AML-193 (cell line): ENCODE measurements at places on chromosomes 11 and 22.
A peak's percentile ranks its signal among the peaks of the same experiment; 100 is the strongest.

DNA sequence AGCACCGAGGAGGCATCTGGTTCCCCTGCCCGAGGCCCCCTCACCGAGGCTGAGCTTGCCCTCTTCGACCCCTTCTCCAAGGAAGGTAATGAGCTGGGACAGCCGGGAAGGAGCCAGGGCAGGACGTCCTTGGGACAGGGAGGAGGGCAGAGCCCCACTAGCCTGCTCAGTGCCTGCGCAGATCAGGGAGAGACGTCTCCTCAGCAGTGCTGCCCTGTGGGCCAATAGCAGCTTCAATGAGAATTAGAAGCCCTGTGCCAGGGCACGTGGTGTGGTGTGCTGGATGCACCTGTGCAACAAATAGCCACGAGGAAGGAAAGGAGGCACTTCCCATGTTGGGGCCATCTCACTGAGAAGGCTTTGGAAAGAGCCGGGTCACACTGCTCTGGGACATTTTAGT is 5.4 kb upstream of the SAC3D1 start:
- no peak for DNase-seq

GRCh38 chr11:123195188-123196059 is at the start of gene CLMP:
Gene CLMP, minus strand, starts transcription at chr11:123195248. Its CDS starts 308 bp downstream, at chr11:123194940.
- no peak for DNase-seq

DNA sequence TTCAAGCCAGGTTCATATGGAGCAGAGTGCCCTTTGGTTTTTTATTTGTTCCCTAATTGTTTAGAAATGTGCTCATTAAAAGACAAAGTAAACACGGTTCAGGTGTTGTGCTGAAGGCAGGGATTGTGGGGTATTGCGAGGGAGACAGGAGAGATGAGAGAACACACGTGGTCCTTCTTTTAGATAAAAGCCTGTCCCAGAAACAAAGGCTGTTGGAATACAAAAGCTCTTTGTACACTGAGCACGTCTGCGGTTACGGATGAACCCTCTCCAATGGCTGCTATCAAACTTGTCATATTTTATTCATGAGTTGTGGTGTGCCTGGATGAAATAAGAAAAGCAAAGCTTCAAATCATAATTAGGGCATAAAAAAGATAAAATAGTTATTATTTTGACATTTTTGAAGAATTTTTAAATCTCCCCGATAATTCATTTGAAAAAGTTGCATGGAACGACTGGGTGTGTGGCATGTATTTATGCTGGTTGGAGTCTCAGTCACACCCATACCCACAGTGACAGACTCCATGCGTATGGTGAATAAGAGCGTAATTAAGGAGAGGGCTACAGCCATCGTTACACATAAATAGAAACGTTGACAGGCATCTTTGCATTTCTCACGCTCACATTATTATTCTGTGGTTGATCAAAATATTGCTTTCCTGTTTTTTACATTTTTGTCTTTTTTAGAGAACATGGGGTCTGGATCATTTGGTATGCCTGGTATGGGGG is 92.9 kb downstream of the NELL1 start:
- DNase-seq = no peak

DNA sequence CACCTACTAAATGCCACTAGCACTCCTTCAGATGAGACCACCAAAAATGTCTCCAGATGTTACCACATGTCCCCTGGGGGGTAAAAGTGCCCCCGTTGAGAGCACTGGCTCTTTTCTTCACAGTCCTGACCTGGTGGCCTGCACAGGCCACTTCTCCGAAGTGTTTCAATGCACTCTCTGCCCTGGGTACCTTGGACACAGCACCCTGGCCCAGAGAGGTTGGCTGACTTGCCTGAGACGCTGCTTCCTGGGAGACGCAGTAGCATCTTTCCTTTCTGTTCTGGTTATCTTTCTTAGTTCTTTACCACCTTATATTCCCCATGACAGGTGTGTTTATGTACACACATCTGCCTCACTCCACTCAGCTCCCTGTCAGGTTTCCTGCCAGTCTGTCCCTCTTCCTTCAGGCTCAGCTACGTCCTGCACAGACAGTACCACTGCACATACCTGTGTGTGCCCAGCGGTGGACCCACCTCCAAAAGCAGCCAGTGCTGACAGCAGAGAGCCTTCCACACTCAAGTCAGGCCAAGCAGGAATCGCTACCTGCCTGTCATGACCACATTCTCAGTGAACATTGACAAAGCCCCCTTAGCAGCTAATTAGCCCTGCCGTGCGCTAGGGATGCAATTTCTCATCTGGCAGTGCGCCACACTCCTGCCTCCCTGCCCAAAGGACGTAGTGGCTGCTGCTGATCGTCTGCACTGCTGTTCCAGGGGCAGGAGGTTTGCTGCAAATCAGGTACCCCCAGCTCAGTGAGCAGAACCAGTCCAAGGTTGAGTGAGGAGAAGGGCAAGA is 39.0 kb downstream of the FAM83F start:
- no peak for DNase-seq

- no peak for DNase-seq
Measured at GRCh38 chr11:80620867-80621266, 1180.0 kb upstream of the TENM4 start.

DNA sequence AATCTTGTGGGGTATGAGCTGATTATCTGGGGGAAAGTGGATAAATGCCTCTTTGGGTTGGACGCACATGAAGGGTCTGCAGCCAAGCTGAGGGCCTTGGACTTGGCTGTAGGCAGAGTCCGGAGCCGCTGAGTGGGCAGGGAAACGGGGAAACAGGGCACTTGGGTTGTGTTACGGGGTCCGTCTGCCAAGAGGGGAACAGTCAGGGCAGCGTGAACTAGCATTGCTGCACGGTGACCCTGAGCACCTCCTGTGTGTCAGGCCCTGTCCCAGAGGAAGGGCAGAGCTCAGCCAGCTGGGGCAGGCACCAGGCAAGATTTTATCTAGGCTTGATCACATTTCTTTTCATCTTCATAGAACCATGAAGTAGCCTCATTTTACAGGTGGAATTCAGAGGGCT is 11.9 kb downstream of the FAM83F start:
- DNase-seq = no peak

GRCh38 chr22:20430720-20431510 is 6.7 kb downstream of the SCARF2 start:
- DNase-seq = peak; percentile 34

GRCh38 chr11:107708792-107709191 is 3.1 kb downstream of the SLN start:
- DNase-seq = no peak

- no peak for DNase-seq
Measured at GRCh38 chr22:50630376-50630775, 2.4 kb upstream of the ARSA start.

DNA sequence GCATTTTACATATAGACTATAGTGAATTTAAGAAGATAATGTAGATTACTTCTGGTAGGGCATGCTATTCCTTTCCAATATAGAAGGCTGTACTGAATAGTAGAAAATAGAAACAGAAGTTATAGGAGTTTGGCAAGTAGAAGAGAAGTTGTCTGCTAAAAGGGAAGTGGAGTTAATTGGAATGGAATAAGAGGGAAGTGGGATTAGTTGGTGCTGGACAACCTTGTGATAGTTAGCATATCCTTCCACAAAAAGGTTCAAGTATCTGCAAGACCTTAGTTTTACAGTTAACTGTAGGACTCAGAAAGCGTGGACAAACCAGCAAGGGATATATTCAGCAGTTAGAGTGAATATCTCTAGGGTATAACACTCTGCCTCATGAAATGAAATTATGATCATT is 185.5 kb downstream of the SWAP70 start:
- no peak for DNase-seq

DNA sequence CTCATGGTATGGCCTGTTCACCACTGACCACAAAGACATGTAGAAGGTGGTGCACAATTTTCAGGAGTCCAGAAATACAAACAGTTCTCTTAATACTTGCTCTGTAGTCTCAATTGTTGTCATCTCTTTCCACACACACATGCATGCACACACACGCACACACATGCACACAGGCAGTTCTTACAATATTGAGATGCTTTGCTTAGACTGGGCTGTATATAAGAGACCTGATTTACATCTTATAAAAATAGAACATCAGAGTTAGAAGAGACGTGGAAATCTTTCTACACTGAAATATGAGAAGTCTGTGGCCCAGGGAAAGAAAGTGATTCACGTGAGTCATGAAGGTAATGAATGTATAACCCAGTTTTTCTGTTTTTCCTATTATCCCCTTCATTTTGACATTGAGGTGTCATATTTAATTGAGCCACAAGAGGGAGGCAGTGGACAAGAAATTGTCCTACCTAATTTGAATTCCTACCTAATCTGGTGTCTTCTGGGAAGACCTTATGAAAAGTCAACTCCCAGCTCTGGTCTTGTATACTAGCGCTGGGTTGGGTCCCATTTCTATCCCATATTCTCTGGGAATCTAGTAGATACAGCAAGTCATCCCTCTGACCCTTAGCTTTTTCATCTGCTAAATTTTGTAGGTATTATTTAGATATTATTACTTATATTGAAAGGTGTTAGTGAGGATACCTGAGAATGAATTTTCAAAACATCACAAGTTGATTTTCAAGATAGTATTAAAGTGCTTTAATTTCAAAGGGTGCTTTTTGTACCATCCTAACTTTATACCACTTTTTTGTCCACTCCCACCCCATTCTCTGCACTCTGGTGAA is 14.9 kb upstream of the MS4A4A start:
- DNase-seq = peak; percentile 15

DNA sequence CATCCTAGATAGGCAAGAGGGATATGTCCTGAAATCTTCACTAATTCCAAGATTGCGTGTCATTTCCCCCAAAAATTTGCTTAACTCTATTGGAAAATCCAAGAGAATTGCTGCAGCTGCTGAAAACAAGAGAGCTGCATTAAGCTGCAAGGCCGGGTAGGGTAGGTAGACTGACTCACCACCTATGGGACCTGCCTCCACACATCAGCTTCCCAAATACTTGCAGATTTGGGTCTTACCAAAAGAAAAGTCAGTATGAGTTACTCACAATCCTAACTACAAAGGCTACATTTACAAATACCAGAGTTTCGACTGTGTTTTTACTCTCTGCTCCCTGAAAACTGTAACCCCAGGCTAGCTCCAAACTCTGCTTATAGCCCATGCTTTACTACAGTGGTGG is 142.5 kb upstream of the TEAD1 start:
- no peak for DNase-seq

- DNase-seq = no peak
Measured at GRCh38 chr11:12678092-12678491, 3.9 kb downstream of the TEAD1 start.

- DNase-seq = no peak
Measured at GRCh38 chr22:36815558-36816338, 1.1 kb downstream of the PVALB start.

DNA sequence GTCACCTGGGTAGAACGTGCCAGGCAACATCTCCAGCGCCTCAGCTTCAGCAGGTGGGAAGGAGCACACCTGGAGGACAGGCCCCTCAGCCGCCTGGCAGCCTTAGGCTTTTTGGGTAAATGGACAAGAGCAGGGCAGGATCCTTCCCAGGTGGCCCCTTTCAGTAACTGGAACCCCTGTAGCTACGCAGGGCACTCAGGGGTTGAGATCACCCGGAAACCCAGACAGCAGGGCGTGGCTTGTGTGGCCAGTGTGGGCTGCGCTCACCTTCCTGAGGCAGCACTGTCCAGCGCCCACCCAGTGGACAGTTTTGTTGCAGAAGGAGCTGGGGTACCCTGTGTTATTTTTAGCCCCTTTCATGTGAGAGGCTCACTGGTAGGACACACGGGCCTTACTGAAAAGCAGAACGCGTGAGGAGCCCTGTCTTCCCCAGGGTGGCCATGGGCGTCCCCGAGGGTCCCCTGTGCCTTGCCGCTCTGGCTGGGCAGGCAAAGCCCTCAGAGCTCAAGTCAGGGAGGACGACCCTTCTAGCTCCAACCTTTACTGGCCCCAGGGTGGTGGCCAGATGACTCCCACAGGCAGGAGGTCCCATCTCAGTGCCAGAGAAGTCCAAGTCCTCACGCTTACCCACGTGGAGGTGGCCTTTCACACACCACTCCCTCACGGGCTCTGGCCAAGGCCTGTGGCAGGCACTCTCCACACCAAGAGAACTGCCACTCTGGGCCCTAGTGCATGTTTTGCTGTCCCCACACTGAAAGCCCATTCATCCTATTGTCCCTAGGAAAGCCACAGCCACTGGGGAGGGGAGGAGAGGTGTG is 75.8 kb downstream of the CTTN start:
- no peak for DNase-seq

- no peak for DNase-seq
Measured at GRCh38 chr11:109027851-109028250, 363.0 kb downstream of the DDX10 start.

DNA sequence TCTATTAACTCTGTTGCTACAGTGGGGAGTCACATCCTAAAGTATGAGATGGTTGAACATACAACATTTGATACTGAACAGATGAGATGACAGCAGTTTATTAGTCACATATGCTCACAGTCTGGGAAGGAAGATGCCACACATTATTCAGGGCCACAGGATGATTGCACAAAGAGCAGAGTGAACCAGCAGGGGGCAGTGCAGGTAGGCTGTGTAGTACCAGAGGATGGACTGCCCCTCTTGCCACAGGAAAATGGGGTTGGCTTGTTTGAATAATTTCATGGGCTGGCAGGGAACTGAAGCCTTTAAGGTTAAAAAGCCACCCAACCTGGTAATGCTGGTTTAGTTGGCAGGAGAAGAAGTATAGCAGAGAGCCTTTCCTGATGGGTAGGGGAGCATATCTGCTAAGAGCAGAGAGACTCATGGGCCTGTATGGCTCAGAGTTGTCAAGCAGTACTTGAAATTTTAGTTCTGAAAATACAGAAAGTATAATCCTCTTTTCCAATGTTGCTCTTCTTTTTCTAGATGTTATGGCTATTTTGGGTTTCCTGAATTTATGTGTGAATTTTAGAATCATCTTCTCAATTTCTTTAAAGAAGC is 180.4 kb upstream of the B3GAT1 start:
- DNase-seq = peak; percentile 36

DNA sequence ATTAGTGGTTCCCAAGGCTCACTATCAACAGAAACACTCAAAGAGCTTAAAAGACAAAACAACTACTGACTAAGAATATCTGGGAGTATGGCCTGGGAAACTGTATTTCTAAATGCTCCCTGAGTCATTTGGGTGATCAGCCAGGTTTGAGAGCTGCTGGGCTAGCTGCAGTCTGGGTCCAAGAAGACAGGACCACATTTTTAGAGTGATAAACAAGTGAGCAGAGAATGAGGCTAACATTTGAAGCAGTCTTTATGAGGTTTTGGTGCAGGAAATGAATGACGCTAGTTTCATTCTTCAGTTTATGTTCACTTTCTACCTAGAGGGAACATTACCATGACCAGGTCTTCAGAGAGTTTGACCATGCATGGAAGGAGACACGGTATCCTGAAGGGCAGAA is 97.7 kb downstream of the TEAD1 start:
- DNase-seq = no peak

- no peak for DNase-seq
Measured at GRCh38 chr22:29456211-29456671, 17.9 kb downstream of the RFPL1 start.

DNA sequence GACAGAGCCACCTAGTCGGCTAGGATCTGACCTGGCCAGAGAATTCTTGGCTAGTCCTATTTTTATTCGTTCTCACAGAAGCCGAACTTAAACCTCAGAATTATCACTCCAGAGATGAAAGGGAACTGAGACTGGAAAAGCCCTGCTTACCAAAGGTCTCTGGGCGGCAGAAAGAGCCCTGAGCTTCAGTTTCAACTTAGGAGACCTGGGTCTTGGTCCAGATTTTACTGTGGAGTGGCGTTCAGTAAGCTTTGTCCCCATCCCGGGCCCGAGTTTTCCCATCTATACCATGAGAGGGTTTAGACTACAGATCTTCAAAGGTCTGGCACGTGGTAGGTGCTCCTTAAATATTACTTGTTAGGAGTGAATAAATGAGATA is 516 bp downstream of the NEU3 start:
- DNase-seq = no peak
